ENCODE measurements at places on chromosomes 4 and X.

DNA sequence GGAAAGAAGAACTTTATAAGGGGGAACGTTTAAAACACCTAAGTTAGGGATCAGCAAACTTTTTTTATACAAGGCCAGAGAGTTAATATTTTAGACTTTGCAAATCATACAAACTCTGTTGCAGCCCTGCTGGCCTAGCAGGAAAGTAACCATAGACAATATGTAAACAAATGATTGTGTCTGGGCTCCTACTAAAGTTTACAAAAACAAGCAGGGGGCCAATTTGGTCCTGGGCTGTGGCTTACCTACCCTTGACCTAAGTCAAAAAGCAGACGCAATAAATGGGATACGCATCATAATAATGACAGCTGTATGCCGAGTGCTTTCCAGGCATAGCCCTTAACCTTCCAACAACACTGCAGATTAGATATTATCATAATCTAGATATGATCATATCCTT lies 4.9 kb downstream of the TASL start:
- no peak for DNase-seq

GRCh38 chrX:56025872-56026571 lies 206.1 kb upstream of the KLF8 start:
- no peak for DNase-seq

DNA sequence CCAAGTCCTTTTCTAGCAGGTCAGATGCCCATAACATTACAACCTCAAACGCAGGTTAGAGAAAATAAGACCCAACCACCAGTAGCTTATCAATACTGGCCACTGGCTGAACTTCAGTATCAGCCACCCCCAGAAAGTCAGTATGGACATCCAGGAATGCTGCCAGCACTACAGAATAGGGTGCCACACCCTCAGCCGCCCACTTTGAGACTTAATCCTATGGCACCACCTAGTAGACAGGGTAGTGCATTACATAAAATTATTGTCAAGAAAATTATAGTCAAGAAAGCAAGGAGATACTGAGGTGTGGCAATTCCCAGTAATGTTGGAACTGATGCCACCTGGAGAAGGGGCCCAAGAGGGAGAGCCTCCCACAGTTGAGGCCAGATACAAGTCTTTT lies 19.9 kb upstream of the TRIM61 start:
- DNase-seq = peak; percentile 40

GRCh38 chr4:158461336-158461735 lies 60.3 kb upstream of the RXFP1 start:
- peak; percentile 85 for DNase-seq

DNA sequence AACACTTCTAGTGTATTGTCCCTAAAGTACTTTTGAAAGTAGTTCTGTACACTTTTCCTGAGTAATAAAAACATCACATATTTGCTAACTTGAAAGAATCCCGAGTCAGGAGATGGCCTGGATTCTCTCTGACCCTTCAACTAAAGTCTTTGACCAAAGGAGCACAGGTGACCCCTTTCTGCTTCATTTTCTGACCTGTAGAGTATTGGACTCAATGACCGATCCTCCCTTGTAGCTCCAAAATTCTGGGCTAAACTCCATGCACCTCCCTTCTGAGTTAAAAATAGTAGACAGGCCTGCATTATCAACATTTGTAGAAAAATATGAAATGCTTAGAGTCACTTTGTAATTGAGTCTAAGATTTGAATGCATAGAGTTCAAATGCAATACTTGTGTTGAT lies 4.0 kb upstream of the TAPT1 start:
- no peak for DNase-seq

DNA sequence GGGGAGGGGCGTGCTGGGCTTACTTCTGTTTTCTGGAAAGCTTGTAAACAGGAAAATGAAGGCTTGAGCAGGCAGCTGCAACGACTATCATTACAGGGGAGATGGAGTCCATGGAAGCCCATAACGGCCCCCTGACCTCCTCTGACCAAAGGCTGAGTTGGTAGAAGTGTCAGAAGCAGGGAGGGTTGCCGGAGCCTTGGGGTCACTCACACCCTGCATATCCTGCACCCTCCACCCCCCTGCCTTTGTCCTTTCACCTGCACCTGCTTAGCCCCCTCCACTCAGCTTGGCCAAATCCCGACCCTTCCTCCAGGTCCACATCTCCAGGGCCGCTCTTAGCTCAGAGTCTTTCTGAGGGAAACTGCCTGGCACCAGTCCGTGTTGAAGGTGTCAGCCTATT lies 12.5 kb upstream of the MSX1 start:
- DNase-seq = no peak

DNA sequence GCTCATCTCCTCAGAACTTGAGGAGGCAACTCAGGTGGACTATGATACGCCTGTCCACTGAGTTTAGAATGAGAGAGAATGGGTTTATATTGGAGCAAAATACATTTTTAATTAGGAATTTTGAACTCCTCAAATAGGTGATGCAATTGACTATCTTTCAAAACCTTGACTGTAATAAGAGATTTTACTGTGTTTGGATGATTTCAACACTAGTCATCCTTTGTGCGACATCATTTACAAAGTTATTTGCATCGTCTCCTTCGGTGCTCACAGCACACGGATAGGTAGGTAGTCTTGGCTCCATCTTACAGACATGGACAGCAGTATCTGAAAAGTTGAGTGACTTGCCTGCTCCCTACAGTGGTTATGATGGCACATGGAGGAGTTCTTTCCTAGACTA lies 67.0 kb downstream of the AASDH start:
- peak; percentile 63 for DNase-seq

GRCh38 chr4:32440391-32440790 lies 1720.2 kb downstream of the PCDH7 start:
- no peak for DNase-seq

- no peak for DNase-seq
These were observed 222.6 kb downstream of the ENOX2 start for GRCh38 chrX:130680164-130681035.

GRCh38 chrX:68462197-68462596 lies 28.9 kb upstream of the OPHN1 start:
- DNase-seq = peak; percentile 30

DNA sequence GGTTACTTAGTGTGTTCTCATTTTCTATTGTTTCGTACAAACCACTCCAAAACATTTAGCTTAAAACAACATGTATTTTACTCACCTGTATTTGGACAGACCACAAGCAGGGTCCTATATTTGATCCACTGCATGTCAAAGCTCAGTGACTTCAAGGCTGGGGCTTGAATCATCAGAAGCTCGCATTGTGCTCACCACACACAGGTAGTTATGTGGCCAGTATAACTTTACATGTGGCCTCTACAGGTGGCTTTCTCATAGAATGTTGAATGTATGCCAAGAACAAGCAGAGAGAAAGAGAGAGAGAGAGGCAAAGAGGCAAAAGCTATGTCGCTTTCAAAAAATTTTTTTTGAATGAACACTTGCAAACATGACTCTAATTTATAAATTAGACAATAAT lies 107.6 kb downstream of the QRFPR start:
- DNase-seq = no peak

GRCh38 chrX:15207384-15207783 lies 62.5 kb downstream of the ASB9 start:
- no peak for DNase-seq

DNA sequence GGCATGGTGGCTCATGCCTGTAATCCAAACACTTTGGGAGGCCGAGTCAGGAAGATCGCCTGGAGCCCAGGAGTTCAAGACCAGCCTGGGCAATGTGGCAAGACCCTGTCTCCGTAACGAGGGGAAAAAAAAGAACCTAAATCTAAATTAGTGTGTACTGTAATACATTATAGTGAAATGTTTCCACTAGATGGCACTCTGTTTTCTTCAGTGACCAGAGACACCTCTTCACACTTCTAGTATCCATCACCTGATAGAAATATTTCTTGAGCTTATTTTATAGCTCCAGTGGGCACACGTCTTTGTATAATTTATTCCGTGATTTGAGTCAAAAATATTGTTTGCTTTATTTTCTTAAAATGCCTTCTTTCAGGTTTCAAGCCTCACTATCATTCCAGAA lies 600.9 kb upstream of the DIPK2B start:
- DNase-seq = peak; percentile 38

DNA sequence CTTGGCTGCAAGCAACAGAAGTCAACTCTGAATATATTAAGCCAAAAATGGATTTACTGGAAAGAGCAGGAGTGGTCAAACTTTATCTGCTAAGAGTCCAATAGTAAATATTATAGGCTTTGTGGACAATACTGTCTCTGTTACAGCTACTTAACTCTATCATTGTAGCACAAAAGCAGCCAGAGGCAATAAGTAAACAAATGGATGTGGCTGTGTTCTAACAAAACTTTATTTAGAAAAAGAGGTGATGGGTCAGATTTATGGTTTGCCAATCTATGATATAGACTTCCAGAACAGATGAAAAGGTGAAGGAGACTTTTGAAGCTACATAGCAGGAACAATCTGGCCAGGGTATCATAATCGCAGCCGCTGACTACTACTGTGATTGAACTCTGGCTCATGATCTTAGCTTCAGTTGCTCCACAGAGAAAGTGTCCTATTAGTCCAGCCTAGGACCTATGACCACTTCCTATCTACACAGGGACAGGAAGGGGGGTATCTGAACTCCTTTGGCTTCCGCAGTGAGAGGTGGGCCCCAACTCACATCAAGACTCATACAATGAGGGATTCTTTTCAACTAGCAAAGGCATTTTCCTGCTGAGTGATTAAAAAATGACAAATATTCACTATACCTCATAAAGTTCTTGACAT lies 154.9 kb downstream of the ATG4A start:
- DNase-seq = no peak

DNA sequence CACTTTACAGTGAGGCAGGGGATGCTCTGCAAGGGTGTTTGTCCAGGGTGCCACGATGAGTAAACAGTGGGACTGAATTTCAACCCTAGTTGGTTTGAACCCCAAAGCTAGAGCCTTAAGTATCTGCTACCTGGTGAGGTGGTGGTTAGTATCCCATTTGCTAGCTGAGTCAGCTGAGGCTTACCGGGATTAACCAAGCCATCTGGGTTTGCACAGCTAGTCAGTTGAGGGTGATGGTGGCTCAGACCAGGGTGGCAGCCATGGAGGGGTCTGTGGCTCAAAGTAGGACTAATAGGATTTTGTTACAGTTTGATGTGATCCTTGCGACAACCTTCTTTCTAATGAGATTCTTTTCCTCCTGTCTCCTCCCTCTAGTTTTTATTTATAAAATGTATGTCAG lies 1.9 kb downstream of the EVC start:
- no peak for DNase-seq

GRCh38 chr4:145921231-145921630 lies 17.4 kb downstream of the ZNF827 start:
- no peak for DNase-seq

DNA sequence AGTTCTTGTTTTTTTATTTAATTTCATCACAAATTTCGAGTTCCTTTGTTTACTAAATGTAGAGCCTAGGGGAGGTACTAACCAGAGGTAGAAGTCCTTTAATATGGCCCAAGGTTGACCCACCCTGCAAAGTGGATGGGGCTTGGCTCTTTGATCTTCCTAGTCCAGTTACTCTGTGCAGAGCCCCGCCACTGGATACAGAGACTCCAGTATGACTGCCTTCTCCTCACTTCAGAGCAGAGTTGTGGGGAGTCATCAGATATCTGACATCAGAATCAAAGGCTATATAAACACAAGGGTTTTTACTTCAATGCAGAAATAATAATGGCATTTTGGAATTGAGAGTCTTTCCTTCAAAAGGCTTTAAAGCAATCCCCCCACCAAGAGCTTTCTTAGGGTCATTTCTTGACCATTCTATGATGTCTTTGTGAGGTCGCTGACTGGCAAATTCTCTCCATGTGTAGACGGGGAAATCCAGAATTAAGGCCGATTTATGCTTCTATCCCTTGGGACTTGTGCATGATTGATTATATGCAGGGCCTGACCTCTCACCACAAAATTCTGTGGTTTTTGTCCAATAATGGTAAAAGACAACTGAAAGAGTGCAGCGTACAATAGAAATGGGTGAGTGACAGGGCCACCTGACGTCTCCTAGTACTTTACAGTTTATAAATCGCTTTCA lies 88.3 kb upstream of the CITED1 start:
- no peak for DNase-seq

DNA sequence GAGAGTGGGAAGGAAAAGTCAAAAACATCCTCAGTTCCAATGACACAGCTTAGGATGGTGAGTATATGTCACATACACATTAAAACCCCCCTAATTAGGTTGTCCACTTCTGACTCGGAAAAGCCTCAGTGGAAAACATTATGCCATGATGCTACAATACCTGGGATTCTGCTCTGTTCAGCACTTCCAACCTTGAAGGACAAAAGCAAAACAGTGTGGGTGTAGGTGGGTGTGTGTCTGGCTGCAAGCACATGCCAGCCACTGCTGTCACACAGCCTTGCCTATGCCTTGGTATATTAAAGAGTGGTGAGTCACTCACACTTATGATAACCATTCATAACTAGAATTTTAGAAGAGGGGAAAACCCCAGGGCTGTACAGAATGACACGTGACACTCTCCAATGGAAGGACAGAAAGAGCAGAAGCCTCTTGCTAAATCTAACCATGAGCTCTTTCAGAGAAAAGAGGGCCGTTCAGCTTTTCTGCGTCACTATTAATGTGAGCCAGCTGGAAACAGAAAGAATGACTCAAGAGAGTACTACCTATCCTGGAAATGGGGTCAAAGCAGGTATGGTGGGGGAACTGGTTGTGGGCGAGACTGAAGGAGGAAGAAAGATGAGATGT lies 159.6 kb downstream of the TET2 start:
- DNase-seq = peak; percentile 64

DNA sequence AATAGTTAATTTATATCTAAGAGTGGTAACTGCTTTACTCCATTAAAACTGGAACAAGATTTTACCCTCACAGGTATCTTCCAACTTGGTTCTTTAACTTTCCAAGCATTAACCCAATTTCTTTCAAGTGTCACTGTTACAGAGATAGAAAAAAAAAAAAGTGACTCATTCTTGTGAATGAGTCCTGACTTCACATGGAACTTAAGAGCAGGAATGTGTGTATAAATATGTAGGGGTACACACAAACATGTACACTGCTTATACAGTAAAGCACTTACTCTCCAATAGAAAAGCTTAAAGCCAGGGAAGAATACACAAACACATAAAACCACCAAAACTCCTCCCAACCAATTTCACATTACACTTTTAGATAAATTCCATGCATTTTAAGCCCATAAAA lies 38.8 kb downstream of the TAPT1 start:
- no peak for DNase-seq

All from epithelial cell of esophagus (primary cell).